ENCODE measurements at places on chromosomes 5 and 9.
A peak's percentile ranks its signal among the peaks of the same experiment; 100 is the strongest.

GRCh38 chr5:134103397-134103796 is 11.1 kb upstream of the TCF7 start:
- no peak for DNase-seq

DNA sequence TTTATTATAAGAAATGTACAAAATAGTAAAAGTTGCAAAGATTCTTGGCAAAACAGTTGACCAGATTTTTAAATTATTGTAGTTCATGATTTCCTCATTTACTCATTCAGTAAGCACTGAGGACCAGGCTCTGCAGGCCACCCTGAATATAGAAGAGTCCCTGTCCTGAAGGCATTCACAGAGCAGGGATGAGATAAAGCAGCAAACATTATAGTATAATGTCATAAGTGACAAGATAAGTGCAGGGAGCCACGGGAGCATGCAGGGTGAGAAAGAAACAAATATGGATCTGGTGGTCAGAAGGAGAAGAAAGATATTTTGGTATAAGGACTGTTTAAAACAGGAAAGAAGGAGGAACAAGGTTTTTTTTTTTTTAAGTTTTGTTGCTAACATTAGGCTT is 46.0 kb downstream of the PARP8 start:
- no peak for DNase-seq

DNA sequence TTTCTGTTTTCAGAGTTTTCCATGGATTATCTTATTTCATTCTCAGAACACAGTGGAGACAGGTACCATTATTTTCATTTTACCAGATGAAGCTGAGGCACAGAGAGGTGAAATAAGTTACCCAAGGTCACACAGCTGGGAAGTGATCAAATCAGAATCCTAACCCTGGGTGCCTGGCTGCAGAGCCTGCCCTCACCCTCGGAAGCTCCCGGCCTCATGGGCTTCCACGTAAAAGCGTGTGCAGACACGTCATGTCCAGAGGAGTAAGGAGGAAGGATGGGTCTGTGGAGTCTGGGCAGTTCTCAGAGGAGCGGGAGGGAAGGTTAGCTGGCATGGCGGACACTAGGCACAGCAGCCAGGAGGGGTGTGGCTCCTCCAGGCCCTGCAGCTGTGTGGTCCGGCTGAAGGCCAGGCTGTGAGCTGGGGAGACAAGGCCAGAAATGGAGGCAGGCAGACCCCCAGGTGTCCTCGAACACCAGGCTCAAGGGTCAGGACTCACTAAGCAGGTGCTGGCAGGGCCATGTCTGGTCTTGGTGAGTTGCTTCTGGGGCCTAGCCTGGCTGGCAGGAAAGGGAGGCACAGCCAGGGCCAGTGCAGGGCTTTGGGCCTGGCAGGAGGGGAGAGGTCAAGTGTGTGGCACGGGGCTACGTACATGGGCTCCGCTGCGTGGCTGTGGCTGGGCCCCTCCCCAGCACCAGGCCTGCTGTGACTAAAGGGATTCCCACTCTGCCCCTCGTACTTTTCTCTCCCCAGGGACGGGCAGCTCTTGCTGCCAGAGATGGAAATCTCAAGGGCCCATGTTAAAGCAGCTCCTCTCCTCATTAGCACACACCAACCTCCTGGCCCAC is 5.6 kb downstream of the TBC1D9B start:
- no peak for DNase-seq

DNA sequence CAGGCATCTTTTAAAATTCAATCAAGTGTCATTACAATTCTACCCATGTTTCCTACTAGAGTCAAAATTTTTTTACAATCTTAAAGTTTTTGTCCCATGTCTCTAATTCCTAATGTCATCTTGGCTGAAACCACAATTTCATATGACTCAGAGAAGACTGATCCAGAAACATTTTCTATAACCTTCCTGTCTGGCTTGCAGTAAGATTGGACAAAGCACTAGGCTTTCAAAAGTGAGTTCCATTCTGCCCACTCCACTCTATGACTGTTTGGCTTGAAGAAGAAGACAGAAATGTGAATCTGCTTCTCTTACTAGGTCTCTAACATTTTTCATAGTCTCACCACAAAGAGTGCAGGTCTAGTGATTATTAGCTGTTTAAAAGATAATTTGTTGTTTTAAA is 88.8 kb downstream of the NR3C1 start:
- no peak for DNase-seq

DNA sequence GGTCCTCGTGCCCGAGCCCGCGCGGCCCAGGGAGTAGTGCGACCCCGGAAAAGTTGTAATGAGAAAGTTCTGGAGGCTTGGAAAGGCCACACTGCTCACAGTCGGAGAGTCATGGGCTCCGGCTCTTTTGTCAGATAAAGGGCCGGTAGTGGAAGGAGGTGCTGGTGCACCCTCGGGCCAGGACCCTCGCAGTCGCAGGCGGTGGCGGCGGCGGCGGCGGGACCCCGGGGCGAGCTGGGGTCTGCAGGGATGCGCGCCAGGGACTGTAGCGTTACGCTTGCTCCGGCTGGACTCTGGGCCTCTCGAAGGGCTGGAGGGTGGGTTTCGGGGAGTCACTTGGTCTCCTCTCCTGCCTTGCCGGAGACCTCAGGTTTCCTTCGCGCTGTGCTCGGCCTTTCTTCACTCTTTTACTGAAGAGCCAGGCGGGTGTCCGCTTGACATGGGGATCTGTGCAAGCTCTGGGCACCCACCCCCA is 1.5 kb downstream of the RORB start:
- DNase-seq, result no peak

- DNase-seq, result no peak
These were observed 43.3 kb upstream of the NCS1 start for GRCh38 chr9:130128733-130129431.

DNA sequence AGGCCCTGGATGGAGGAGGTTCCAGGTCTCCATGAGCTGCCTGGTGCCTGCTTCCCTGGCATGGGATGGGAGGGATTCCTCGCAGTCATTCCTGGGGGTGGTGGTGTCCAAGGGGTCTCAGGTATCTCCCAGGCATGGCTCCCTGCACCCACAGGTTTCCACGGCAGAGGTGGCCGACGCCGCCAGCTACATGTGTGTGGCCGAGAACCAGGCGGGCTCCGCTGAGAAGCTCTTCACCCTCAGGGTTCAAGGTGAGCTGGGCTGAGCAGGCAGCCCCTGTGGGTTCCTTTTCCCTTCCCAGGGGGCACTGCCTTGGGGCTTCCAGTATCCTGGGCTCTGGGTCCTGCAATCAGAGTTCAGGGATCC is 61.4 kb upstream of the ASS1 start:
- DNase-seq, result no peak

DNA sequence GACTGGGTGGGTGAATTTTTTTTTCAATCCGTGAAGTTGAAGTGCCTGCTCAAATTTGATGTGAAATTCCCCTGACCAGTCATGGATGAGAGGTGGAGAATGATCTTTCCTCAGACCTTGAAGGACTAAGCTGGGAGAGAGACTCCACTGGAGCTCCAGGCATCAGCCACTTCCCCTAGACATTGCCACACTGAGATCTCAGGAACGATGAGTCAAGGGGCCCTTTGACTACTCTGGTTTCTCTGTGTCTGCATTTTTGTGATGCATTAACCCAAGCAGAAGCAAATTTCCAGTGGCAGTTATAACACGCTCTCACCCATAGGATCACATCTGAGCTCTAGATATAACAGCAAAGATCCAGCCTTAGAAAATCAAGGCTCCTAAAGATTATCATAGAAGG is 171.2 kb upstream of the KIF2A start:
- DNase-seq, result no peak

DNA sequence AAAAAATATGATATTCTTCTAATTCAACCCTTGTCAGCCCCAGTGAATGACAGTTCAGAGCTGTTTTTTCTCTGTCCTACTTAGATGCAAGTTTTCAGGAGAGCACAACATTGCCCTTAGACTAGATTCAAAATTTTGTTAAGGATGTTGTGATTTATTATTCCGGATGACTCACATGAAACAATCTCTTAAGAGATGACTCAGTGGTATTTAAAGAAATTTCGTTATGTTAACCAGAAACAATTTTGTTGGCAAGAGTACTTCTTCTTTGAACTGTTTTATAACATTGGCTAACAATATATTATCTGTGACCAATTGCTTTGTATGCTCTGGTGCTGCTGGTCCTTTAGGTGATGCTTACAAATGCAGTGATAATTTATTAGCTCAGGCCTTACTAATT is 132.0 kb downstream of the IZUMO3 start:
- no peak for DNase-seq

DNA sequence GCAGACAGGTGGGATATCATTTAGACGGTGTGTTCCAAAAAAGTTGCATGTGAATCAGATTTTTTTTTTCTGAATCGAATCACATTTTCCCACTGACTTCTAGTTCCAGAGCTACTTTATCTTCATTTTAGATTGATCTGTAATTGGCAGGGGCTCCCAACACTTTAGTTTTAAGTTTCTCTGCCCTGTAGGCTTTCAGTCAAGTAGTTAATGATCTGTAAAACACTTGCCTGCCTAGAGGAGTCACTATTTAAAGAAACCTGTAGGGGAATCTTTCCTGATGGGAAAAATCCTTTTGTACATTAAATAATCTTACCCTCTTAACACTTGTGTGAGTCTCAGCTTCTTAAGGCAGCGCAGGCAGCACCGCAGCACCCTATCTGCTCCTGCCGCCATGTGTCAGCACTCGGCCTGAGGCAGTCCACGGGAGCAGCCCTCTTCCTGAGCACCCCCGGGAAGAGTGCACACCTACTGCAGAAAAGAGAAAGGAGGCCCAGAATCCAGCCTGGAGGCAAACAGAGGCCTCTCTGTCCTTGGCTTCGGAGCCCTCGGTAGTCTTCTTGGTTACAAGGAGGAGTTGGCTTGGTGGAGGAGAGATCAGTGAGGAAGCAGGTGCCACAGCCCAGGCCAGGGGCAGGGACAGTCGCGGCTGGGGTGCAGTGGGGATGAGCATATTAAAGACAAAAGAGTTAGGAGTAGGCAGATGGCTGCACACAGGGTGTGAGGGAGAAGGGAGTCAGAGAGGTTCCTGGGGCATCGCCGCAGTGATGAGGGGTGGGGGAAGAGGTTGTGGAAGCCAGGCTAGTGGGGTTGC is 209.3 kb downstream of the GAPVD1 start:
- no peak for DNase-seq

DNA sequence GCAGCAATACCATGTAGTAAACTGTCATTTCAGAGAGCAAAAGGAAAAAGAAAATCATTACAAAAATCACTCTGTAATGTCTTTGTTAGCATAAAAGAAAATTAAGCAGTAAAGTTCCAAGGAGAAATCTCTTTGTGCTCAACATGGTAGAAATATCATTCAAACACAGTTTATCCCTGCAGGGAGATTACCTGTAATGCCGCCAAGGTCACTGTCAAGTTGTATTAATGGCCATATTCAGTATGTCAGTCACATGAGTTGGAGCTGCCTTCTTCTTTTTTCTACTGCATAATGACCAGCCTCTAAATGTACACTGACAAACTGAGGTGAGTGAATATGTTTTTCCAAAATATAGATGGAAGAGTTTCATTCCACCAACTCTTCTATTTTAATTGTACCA is 36.5 kb downstream of the MEF2C start:
- DNase-seq, result no peak

DNA sequence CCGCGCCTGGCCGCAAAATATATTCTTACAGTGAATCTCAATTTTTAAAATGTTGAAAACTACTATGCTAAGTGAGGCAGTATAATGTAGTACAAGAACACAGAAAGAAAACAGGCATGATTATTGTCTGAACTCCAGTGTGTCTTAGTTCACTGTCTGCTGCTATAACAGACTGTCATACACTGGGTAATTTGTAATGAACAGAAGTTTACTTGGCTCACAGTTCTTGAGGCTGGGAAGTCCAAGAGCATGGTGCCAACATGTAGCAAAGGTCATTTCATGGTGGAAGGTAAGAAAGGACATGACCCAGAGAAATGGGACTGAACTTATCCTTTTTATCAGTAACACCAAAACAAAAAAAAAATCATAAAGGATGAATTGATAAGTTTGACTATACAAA is 19.9 kb upstream of the TEX10 start:
- DNase-seq, result no peak

GRCh38 chr5:120372899-120373298 is 91.2 kb upstream of the PRR16 start:
- no peak for DNase-seq

- DNase-seq, result peak; percentile 95
These were observed at the start of gene WHRN for GRCh38 chr9:114505187-114506081. TSS of gene WHRN (minus strand) at chr9:114505473. CDS start at chr9:114504801, 672 bp downstream.

Measured in WERI-Rb-1 (cell line).